ENCODE measurements at places on chromosomes 11 and 22.

DNA sequence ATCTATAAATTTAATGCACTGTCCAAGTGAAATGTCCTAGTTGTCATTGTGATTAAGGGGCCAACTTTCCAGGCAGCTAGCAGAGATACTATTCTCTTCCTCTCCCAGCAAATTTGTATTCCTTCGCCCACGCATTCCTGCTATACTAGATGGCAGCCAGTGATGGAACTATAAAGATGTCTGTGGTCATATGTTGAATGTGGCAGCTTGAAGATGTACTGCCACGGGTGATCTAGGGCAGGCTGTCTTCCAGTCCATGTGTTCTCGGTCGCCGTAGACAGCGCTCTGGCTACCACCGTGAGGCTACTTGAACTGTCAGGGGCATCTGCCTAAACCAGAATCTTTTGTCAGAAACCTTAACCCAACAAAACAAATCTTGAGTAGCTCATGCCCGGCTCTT lies 8.3 kb upstream of the SIDT2 start:
- DNase-seq = no peak

DNA sequence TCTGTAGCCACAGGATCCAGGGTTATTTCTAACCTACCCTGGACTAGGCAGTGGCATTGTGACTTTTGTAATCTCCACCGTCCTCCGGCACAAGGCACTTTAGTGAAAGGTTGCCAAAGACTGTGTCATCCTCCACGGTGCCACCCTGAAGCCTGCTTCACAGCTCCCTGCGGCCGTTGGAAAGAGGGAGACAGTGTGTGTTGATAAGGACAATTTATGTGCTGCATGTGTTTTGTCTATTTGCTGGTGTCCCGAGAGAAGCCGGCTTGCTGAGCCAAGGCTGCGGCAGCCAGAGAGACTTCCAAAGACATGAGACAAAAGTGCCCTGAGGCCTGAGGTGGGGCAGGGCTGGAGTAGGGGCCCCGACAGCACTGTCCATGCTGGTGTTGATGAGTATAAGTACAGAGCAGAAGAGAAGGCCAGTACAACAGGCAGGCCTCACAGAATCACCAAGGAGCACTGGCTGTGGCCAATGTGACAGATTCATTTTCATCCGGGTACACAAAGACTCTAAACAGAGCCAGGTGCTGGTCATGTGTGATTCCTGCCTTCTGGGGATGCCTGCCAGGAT lies 40.9 kb downstream of the GALNT18 start:
- DNase-seq = peak; percentile 62

- no peak for DNase-seq
Measured at GRCh38 chr11:39365809-39366436, 2093.5 kb downstream of the LRRC4C start.

GRCh38 chr11:111834432-111835163 lies 36.8 kb downstream of the ALG9 start:
- no peak for DNase-seq
